Fibroblast of skin of left quadriceps (primary cell): ENCODE measurements at places on chromosomes 2 and 18.

GRCh38 chr2:28356095-28356911 is 36.4 kb upstream of the FOSL2 start:
- peak; percentile 72 for DNase-seq

DNA sequence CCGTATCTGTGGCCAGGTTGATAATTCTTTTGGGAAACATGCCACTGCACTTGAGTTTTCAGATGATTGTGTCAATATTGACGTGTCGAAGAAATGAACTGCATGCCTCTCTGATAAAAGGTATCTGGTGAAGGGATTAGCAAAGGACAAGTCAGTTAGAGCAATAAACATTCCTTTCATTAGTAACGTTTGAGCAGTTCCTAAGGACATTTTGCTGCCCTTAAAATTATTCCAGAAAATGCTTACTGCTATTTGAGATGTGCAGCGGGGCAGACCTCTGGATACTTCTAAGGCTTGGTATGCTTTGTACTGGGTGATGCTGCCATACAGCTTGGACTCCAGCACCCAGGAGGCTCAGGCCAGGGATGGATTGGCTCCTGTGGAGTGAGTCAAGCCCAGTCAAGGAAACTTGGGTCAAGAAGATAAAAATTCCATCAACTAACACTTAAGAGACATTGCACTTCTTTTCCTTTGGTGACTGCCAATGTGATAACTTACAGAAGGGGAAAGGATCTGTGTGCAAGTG is 166.7 kb downstream of the FHOD3 start:
- no peak for DNase-seq

GRCh38 chr2:40625849-40626248 is 174.0 kb upstream of the SLC8A1 start:
- DNase-seq, result peak; percentile 62

DNA sequence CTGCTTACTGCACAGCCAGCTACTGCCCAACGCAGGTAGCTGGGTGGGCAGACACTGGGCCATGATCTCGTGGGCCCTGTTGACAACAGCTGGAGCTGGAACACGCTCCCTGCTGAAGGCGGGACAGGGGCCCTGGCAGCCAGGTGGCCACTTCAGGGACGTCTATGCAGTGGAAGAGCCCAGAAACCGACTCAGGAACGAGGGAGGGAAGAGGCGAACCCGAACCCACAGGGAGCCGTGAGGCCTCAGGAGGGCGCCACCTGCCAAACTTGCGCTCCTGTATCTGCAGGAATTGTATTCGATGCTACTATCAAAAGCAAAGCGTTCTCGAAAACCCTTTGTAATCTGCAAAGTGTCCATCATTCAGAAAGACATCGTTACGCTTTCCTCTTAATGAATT is 198.4 kb downstream of the EIPR1 start:
- DNase-seq, result no peak

DNA sequence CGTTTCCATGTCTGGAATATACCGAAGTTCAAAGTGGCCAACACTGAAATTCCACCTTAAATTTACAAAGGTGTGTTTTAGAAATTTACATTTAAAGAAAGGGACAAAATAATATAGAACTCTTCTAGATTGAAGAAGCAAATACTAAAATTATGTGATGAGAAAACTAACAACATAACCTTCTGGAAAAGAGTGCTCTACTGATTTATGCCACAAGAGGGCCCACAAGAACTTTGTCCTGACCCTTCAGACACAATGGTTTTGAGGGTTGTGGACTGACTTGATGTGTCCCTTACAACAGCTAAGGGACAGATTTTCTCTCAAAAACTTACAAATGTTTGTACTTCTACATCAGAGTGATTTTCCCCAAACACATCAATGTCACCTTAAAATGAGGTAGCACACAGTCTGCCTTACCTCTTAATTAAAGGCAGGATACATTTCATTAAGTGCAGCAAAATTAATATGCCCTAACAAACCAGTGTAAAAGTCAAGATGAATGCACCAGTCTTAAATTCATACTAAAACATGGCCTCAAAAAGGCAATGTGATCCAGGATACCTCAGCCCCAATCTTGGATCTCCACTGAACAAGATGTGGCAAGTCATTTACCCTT is 36.2 kb downstream of the EIF2AK3 start:
- DNase-seq, result peak; percentile 17

GRCh38 chr2:128618642-128619041 is 300.0 kb upstream of the HS6ST1 start:
- no peak for DNase-seq

DNA sequence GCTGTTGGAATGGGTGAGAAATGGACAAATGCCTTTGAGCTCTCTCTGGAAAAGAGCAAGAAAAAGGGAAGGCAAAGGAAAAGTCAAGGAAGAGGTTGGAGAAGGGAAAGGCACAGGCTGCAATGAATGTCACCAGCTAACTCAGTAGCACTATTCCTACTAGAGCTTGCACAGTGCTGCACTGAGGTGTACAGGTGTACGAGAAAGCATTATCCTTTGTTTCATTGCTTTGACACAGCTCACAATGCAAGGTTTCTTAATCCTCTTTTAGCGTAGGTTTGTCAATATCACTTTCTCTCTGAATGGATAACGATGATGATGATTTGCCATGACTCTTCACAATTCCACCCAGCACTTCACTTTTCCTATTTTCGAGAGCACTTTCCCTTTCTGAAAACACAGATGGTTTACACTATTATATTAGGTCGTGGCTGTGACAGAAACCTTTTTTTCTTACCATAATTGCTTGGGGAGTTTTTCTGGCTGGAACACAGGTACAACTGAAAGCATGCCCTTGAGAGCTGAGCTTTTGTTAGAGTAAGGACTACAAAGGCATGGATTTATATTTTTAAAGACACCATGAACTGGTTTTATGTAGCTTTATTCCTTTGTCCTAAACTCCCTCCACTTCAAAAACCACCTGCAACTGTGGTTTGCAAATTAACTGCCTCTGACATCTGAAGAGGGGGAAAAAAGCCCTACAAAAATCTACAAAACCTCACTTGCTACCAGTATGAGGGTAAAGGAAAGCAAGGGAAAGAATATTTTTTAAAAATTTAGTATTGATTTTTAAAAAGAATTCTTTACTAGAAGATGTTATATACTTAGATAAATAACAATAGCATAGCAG is 265.5 kb downstream of the TGIF1 start:
- DNase-seq, result no peak

GRCh38 chr18:24296276-24296675 is 101.3 kb downstream of the OSBPL1A start:
- no peak for DNase-seq

GRCh38 chr2:231581328-231581727 is 11.3 kb upstream of the TEX44 start:
- no peak for DNase-seq

GRCh38 chr2:149899390-149899789 is 311.8 kb upstream of the MMADHC start:
- no peak for DNase-seq

DNA sequence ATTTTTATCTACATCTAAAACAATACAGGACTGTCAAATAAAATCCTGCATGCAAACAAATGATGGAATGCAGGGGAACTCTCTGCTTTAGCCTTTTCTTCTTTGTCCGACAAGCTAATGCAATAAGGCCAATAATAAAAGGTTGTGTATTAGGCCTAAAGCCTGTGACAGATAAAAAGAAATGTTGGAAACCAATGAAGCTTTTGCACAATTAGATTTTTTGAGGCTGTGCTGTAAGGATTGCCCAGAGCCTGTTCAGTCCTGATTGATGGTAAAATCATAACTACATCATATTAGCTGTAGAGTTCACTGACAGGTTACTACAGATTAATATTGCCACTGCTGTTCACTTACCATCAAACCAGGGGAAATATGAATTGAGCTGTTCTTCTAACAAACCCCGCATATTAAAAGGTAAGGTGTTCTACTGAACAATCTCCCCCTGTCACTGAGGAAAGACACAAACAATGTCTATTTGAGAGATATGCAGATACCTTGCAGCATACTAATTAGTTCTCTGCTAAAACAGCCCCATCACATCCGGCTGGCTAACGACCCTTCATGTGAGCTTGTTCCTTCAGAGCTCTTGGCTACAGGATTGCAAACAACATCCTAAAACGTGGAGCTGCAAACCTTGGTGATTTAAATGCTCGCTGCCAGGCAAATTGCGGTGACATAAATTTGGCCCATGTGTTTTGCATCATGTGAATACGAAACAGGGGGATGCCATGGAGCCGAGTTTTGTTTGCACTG is 305.4 kb downstream of the MTX2 start:
- DNase-seq, result no peak

DNA sequence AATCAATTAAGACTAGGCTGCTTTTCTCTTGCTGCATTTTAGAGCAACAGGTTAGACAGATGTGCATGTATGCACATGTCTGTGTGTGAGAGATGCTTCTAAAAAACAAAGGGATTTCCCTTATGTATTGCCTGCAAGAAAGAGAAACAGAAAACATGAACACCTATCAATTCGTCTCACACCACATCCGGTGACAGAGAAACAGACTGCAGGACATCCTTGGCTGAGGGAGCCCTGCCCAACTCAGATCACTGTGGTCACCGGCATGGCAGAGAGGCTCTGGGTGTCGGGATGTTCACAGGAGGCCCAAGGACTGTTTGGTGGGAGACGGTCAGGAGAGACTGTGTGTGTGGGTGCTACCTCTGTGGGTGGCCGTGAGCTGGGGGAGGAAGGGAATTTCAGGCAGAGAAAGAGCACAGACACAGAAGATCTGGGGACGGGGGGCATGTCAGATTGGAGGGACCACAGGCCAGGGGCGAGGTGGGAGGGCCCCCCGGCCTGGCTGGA is 24.9 kb downstream of the FHL2 start:
- DNase-seq, result no peak

- no peak for DNase-seq
These were observed 17.9 kb downstream of the L3MBTL4 start for GRCh38 chr18:6396847-6397246.

- no peak for DNase-seq
These were observed 117.3 kb downstream of the CDC42EP3 start for GRCh38 chr2:37554155-37554510.

DNA sequence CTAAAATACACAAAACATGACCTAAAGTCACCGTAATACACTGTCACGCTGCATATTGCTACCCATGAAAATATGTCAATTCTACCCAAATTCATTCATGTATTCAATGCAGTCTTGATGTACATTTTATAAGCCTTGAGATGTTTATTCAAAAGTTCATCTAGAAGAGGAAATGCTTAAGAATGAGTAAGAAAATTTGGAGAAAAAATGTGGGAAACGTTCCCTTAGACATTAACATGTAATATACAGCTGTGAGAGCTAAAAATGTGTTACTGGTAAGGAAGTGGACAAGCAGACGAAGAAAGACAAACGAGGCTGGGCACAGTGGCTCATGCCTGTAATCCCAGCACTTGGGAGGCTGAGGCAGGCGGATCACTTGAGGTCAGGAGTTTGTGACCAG is 37.3 kb downstream of the THAP4 start:
- no peak for DNase-seq

- no peak for DNase-seq
These were observed 207.9 kb downstream of the GLI2 start for GRCh38 chr2:120943403-120944034.

- no peak for DNase-seq
These were observed 210.6 kb downstream of the IKZF2 start for GRCh38 chr2:212940816-212941215.

DNA sequence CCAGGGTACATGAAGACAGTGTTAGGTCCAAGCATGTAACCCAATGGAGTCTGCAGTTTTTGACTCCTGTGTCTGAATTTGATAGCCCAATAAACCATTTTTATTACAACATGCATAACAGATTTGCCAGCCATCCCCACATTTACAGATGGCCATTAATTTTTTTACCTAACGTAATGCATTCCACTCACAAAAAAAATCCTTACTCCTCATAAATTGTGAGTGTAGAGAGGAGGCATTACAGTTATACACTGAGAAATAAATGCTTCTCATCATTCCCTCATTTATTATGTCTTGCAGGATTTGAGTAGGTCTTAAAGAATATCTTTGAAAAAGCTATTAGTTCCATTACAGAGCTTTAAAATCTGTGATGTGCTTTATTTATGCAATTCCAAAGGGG is 193.8 kb downstream of the CMPK2 start:
- peak; percentile 73 for DNase-seq

DNA sequence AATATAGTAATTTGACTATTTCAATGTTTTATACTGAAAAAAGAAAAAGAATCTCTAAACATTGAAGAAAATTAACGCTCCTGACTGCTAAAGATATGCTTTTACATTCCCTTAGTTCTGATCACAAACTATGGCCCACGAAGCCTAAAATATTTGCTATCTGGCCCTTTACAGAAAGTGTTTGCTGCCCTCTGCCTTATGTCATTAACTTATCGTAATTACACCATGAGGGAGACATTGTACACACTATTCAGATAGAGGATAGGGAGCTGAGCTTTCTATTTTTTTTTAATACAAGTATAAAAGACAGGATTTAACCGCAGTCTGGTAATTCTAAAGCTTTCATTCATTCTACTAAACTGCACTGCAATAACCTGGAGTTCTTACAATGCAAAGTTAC is 393.1 kb upstream of the DCC start:
- no peak for DNase-seq

- DNase-seq, result no peak
These were observed 145.1 kb downstream of the B3GNT2 start for GRCh38 chr2:62340994-62341484.

DNA sequence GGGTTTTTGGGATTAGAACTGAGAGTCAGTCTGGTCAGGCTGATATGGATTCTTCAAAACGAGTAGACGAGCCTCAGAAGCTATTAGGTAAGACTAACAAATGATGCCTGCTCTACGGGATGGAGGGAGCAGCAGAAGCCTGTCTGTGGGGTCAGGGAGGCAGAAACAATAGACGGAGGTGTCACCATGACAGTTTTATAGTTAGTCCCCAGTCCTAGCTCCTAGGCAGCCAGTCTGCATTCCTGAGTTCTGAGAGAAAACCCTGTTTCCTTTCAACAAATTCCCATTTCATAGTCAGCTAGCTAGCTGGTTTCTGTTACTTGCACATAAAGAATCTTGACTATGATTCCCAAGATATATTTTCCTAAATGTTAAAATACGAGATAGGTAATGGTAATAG is 542.1 kb downstream of the PID1 start:
- DNase-seq, result no peak

- DNase-seq, result no peak
These were observed 147.3 kb downstream of the ALPK2 start for GRCh38 chr18:58481321-58482180.

GRCh38 chr18:49189772-49190171 is 239.0 kb upstream of the SMAD7 start:
- no peak for DNase-seq

DNA sequence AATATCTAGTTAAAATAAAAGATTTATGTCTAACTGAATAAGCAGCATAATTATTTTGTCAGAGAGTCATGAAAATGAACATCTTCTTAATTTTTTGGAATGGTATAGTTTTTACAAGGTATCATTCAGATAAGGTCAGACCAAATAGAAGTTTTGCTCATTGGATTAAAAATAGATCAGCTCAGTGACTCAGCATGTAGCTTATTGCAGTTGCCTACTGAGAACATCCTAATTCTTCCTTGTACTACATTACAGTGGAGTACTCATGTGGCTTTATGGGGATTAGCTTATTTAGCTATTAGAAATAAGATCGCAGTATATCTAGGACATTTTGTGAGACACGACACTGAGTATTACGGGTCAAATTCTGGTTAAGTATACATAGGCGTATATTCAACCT is 38.2 kb upstream of the PPM1B start:
- DNase-seq, result no peak

GRCh38 chr2:26883956-26884355 is 36.0 kb downstream of the DPYSL5 start:
- no peak for DNase-seq
